Kidney (tissue), 22 donors: ENCODE measurements at places on chromosomes 2 and 18.

GRCh38 chr2:52862801-52863200 is 904.8 kb upstream of the CHAC2 start:
- no peak for DNase-seq

DNA sequence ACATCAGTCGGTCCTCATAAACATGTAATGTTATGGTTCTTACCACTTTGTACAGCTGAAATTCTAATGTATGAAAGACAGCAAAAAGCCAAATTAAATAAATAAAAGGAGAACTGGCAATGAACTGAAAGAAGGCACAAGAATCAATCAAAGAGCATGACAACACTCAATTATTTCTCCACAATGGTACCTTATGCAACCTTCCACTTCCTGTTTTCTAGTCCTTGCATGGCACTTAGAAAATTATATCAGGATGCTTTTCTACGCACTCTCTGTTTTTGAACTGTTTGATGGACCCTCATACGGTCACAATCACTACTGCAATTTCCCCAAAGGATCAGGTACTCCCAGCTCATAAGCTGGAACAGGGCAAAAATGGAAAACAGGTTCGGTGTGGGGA is 81.6 kb downstream of the EPB41L3 start:
- DNase-seq = no peak

GRCh38 chr18:74148543-74149070 is 284 bp downstream of the TIMM21 start:
- DNase-seq = no peak

DNA sequence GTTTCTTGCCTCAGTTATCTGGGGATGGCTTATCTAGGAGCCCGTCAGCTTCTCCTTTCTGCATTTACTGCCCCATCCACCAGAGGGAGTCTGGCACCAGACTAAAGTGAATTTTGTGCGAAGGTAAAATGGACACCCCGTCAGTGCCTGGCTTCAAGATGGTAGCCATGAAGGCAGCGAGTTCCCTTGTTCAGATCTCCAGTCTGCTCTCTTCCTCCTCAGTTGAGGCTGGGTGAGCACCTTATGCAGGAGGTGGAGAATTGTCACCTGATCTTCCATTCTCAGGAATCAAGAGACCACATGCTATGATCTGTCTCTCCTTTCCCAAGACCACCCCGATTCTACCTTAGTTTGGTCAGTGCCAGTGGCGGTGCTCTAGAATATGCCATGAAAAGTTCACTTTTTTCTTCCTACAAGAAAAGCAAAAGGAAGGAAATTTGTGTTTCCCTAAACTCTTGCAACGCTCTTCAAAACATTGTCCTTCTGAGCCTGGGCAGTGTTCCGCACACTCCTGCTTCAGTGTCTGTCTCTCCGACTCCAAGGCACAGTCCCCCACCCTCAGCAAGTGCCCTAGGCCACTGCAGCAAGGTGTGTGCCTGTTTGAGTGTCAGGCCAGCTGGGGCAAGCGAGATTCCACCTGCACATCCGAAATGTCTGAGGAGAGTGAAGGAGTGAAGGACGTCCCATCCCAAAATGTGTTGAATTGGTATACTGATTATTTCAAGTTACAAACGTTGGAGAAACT is 168.6 kb downstream of the SS18 start:
- DNase-seq = no peak

DNA sequence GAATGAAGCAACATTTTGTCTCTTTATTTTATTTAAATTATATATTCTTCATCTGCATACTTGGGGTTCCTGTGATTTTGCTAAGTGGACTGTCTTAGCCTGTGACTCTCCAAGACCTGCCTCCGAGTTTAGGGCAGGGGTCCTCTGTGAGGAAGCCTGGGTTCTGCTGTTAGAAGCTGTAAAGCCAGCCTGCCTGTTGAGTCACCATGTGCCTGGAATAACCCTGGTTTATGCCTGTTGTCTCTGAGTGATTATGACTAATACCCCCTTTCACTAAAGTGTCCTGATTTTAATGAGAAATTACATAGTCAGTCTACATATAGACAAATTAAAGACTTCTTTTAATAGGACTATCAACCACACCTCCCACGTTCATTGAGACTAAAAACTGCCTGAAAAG is 369.1 kb downstream of the ZNF521 start:
- DNase-seq = no peak

- DNase-seq = no peak
Measured at GRCh38 chr18:63895190-63895589, 7.7 kb downstream of the SERPINB2 start.

GRCh38 chr2:112972423-112973086 is 5.3 kb upstream of the IL36G start:
- no peak for DNase-seq

- DNase-seq = no peak
Measured at GRCh38 chr2:209398463-209398862, 25.4 kb upstream of the MAP2 start.

DNA sequence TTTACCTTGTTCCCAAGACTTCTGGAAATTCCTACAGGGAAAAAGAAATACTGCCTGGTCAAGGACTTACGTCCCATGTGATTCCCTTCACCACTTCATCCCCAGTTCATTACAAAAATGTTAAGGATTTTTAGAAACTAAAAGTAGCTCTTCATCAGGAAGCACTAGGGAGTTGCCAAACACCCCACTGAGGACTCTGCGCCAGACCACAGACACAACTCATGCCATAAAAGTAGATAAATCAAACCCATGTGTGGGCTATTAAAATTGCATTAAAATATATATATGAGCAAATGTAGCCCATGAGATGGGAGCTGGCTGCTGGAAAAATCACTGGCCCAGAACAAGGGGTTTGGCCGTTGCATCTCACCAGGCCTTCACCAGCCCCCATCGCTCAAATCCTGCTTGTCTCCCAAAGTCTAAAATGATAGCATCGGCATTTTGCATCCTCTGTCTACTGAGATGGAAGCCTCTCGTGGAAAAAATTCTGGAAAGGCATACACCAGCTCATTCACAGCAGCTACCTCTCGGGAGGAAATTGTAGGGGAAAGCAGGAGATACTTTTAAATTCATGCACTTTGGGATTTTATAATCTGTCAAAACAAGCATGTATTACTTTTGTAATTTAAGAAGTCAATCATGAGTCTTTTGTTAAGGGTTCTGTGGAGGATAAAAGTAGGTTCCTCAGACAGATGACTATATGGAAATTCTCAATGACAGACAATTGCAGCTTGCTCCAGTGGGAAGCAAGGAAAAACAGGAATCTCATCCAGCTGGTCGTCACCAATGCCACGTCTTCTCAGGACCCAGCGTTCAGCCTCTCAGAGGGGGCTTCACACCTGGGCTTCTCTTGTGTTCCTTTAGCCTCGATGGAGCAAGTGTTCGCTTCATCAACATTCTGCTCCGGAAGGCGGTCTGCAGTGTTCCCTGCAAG is 113.9 kb downstream of the MREG start:
- no peak for DNase-seq

- no peak for DNase-seq
Measured at GRCh38 chr2:105797298-105797819, 52.6 kb downstream of the NCK2 start.

- no peak for DNase-seq
Measured at GRCh38 chr18:35186291-35187034, 54.4 kb upstream of the ZNF397 start.

DNA sequence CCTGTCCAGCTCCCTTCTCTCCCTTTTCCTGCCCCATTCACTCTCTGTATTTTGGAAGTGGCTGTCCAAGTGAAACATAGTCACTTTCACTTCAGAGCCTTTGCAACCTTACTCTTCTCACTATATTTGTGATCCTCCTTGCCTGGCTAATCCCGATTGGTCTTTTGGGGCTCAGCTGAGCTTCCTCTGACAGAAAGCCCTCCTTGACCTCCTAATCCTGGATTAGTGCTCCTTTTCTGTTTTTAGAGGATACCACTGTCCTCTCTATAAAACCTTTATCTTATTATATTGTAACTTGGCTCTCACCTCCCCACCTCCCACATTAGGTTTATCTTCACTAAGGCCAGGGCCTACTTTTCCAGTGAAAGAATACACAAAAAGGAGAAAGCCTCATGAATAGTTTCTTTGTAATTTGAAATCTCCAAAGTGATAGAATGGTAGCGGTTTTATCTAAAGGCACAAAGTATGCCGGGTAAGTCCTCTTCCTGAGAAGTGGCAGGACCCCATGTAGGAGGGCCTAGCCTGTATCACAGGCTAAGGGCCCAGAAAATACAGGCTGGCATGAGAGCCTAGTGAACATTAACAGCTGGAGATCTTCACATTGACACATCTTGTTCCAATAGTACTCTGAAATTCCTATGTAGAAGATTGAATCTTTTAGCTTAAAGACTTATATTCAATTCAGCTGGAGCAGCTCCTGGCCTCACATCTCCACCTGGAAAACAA is 83.1 kb upstream of the GAREM1 start:
- no peak for DNase-seq

GRCh38 chr2:85133751-85134254 is 611 bp downstream of the TCF7L1 start:
- peak; percentile 63 for DNase-seq

GRCh38 chr18:5619376-5619775 is 75.6 kb upstream of the EPB41L3 start:
- DNase-seq = no peak

- peak; percentile 21 for DNase-seq
Measured at GRCh38 chr2:149388120-149388816, 57.9 kb downstream of the LYPD6 start.

GRCh38 chr2:82728090-82728489 is 1731.0 kb downstream of the SUCLG1 start:
- DNase-seq = no peak

- DNase-seq = no peak
Measured at GRCh38 chr2:182890305-182890704, 23.9 kb upstream of the FRZB start.

GRCh38 chr2:236081171-236081570 is 87.0 kb downstream of the GBX2 start:
- no peak for DNase-seq

- no peak for DNase-seq
Measured at GRCh38 chr2:151610310-151610709, 124.0 kb downstream of the NEB start.

DNA sequence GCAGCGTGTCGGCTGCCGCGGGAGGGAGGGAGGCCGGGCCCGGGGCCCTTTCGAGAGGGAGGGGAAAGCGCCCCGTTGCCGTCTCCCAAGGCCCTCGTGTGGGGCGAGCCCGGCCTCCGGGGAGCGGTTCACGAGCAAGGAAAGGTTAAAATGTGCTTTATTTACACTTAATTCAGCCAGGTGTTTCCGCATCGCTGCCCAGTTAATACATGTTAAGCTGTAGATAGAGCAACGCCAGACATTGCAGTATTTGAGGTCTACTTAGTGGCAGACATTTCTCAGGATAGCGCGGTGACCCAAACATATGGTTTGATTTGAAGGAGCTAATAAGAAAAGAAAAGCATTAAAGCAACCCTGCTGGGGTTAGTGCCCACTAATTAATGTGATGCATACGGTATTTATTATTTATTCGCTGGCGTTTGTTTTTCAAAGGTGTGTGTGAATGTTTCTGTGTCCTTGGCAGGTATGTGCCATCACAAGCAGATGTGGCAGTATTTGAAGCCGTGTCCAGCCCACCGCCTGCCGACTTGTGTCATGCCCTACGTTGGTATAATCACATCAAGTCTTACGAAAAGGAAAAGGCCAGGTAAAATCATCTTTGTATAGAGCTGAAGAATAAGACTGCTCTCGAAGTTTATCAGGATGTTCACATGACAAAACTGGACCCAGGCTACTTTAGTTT is 571 bp downstream of the EEF1B2 start:
- DNase-seq = no peak

- DNase-seq = no peak
Measured at GRCh38 chr2:127504552-127505430, 21.5 kb downstream of the IWS1 start.

DNA sequence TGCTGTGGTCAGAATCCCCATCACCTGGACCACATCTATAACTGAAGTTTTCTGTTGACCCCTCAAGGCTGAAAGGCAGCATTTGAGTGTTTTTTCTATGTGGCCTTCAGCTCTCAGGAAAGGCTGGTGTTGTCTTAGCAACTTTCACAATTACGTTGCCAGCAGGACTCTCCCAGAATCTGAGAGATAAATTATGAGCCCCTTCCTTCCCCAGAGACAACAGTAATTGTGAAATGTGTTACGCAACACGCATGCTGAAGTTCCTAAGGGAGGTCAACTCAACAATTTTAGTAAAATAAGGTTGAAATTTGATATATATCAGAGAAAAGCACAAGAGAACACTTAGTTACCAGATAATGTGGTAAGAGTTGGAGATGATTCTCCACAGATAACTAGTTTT is 216.5 kb upstream of the SLC8A1 start:
- no peak for DNase-seq

- no peak for DNase-seq
Measured at GRCh38 chr18:75269696-75270095, 59.1 kb downstream of the TSHZ1 start.

DNA sequence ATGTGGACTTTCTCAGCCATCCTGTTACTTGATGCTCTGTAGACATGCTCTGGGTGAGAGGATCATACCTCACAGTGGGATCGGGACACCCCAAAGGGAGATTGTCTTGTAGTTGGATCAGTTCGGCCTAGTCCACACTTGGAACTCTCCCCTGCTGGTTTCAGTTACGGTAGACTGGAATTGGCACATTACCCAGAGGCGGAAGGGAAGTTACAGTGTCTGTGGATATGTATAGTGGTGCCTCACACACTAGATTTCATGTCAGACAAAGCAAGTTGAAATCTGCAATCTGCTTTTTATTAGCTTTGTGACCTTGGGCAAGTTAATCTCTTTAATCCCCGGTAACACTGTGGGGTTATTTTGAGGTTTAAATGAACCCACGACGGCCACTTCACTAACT is 16.2 kb upstream of the CTAGE1 start:
- no peak for DNase-seq

GRCh38 chr2:74817304-74817675 is 16.6 kb upstream of the HK2 start:
- no peak for DNase-seq

DNA sequence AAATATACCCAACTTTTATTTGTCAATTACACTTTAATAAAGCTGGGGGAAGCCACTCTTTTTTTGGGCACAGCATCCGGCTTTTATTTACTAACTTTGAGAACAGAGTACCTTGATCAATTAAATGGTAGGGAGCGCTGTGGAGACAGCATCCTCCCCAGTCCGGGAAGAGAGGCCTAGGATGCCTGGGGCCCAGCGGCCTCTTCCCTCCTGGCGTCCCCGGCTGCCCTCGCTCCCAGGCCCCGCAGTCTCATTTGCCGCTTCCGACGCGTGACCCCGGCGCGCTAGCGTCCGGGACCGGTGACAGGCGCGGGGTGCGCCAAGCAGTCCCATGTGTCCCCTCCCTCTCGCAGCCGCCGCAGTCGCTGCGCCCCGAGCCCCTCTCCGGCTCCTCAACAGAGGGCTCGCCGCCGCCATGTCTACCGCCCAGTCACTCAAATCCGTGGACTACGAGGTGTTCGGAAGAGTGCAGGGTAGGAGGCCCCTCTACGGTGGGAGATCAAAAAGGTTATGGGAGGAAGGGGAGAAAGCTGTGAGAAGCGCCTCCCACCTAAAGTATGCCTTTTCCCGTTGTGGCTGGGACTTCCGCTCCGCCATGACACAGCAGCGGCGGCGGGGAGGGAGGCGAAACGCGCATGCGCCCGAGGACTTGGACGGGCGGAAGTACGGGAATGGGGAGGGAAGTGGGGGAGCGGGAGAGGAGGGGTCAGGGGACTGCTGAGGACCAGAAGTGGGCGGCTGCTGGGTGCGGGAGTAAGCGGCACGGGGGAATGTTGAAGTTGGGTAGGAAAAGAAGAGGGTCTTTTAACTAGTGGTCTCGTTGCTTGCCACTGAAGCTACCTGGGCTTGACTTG is at the start of gene ACYP2:
Gene ACYP2 (plus strand): TSS at position 332 of the 854 bp plus-strand sequence.
- DNase-seq = peak; percentile 98

GRCh38 chr2:239396881-239397681 is 3.7 kb downstream of the HDAC4 start:
- DNase-seq = peak; percentile 65
